ENCODE measurements at places on chromosomes 2 and 18.

- no peak for DNase-seq
Measured at GRCh38 chr2:29241341-29241740, 126.1 kb downstream of the CLIP4 start.

GRCh38 chr2:97673182-97673914 lies 3.8 kb downstream of the C2orf92 start:
- DNase-seq, result no peak

DNA sequence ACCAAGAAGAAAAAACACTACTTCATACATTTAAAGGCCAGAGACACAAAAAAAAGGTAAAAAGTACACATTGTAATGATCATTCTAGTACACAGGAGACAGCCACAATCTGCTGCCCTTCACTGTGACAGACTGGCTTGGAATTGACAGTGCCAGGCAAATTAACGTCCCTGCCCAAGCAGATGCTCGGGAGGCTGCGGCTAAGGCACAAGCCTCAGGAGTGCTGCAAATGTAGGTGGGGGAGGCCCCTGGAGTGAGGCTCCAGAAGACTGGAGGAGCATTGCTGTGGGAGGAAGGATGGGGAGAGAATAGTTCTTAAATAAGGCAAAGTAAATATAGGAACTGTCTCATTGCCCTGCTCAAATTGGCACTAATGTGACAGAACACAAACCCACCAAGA lies 18.6 kb downstream of the ERCC3 start:
- DNase-seq, result no peak

DNA sequence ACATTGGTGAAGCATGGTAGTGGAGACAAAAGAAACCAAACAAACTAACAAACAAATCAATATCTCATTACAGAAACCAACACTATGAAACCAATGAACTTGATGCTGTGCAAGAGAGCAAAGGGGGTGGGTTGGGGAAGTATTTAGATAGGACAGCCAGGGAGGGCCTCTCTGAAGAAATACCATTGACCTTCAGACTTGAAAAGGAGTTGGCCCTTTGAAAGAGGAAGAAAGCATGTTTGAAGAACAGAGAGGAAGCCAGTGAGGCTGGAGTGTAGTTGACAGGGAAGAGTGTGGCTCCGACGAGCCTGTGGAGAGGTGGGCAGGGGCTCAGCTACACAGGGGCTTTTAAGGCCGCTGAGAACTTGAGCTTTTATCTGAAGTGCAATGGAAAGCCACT lies 151.0 kb upstream of the GATA6 start:
- no peak for DNase-seq

GRCh38 chr2:42567364-42567763 lies 1.1 kb upstream of the MTA3 start:
- no peak for DNase-seq

DNA sequence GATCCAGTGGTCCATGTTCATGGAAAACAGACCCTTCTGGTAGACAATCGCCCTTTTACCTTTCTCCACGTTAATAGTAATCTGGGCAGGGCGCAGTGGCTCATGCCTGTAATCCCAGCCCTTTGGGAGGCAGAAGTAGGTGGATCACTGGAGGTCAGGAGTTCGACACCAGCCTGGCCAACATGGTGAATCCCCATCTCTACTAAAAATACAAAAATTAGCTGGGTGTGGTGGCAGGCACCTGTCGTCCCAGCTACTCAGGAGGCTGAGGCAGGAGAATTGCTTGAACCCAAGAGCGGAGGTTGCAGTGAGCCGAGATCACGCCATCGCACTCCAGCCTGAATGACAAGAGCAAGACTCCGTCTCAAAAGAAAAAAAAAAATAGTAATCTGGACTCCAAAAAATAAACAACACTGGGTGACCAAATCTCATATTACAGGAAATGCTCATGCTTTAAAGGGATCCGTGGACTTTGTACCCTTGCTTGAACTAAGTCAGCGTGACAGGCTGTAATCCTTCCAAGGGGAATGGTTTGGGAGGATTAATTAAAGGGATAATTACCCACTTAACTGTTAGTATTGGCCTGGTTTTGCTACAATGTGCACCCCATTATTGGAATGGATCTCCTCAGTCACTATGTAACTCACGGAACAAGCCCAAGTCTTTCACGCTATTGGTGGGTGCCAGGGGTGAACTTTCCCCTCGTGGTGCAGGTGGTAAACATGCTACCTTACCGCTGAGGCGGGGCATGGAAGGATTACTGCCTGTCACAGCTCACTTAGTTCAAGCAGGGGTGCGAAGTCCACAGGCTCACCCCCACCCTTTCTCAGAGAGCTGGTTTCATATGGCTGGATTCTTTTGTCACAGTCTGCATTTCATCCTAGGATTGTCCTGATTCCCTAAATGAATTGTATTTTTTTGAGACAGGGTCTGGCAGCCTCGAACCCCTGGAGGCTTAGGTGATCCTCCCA lies 36.7 kb downstream of the PROC start:
- DNase-seq, result no peak

GRCh38 chr2:40105593-40105992 lies 326.5 kb upstream of the THUMPD2 start:
- DNase-seq, result no peak
